Effector CD8-positive, alpha-beta T cell (primary cell): ENCODE measurements at places on chromosomes 12 and 14.

DNA sequence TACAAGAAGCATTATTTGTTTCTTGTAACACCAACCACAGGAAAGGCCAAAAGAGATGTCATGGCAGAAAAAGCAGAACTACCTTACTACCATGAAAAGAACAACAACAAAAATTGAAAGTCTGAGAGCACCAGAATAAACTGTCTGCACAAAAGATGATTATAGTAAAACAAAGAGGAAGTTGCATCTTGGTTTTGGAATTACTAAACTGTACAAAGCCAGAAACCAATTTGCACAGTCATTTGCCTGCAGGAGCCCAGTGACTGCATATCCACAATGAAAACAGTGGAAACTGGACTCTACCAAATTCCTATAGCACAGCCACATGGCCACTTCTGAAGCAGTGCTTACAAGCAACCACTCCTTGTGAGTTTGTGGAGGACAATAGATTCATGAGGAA is 276.2 kb downstream of the SSPN start:
- no peak for DNase-seq

GRCh38 chr12:94898388-94898787 is 105.1 kb downstream of the NDUFA12 start:
- DNase-seq, result no peak

DNA sequence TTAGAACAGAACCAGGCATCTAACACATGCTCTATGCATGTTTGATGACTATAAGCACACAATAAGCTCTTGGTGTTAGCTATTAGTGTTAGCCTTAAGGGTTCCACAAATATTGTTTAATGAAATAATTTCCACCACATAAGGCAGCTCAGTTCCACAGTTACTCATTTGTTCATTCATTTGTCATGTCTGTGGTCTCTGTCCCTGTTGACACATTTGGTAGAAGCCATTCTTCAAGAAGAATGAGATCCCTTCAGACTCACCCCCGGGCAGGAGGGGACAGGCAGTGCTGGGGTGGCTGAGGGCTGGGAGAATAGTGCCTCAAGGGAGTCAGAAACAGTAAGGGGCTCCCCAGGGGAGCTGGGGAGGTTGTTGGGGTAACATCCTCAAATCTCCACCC is 3.7 kb upstream of the FAIM2 start:
- no peak for DNase-seq

DNA sequence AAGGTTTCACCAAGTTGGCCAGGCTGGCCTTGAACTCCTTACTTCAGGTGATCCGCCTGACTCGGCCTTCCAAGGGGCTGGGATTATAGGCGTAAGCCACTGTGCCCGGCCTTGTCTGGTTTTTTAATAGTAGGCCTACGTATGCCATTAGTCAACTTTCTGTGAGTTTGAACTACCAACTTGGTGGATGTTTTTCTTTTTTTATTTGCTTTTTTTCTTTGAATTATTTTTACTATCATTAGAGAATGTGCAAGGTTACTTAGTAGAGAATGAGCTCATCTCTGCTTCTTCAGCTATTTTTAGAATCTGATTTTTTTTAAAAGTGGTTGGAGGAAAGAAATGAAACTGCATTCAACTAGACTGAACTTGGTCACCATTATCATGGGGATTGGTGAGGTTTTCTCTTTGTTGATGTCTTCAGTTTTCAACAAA is 51.4 kb downstream of the HMGA2 start:
- DNase-seq, result no peak

- no peak for DNase-seq
Measured at GRCh38 chr14:50906326-50907065, 34.6 kb downstream of the ABHD12B start.

GRCh38 chr14:32010604-32011125 is 66.4 kb upstream of the ARHGAP5 start:
- DNase-seq, result no peak

GRCh38 chr14:56660677-56661389 is 81.2 kb downstream of the TMEM260 start:
- no peak for DNase-seq

DNA sequence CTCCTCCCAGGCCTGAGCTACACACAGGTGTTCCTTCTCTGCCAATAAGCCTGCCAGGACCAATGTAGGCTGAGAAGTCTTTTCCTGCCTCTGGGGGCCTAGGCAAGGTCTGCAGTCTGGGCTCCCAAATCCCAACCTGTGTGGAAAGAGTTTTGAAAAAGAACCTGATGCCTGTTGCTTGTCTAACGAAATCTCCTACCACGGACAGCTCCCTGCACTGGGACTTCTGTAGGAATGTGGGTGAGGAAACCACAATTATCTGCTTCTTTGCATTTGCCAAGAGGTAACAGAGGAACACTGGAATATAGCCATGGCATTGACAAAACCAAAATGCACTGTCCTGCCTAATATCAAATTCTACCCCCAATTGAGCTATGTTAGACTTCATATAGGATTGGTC is 877.0 kb upstream of the TMEM132C start:
- DNase-seq, result no peak
